ENCODE measurements at places on chromosomes 1 and 21. TPM values are rescaled to one million over a fixed set of nuclear protein-coding genes. Genes with fewer than 3 reads are reported as not detected.

DNA sequence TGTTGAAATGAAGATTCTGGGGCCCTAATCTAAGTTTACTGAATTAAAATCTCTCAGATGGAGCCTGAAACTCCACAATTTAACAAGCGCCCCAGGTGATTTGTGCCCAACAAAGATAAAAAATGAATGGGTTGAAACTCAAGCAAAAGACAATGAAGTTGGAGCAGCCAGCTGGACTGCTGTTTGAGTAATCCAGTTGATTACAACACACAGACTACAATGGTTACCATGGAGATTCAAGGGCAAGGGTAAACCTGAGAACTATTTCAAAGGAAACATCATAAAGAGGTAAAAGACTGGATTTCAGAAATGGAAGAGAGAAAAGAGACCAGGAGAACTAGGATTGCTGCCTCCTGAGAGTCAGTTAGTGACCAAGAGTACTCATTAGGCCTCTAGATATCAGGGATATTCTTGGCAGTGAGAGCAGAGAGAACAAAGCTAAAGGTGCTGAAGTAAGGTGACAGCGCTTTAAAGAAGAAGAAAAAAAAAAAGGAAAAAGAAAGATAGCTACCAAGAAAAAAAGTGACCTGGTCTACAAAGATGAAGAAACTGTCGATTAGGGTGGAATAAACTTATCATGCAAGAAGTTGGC lies 44.5 kb downstream of the LRRC53 start:
- DNase-seq, result no peak

DNA sequence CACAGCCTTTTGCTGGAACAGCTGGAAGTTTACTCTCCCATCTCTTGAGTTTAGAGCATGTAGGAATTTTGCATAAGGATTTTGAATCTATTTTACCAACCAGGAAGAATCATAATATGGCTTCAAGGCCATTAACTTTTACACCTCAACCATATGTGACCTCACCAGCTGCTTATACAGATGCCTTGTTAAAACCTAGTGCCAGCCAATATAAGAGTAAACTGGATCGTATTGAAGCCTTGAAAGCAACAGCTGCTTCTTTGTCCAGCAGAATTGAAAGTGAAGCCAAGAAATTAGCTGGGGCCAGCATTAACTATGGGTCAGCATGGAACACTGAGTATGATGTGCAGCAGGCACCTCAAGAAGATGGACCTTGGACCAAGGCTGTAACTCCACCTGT lies 65.4 kb downstream of the CEP350 start:
- no peak for DNase-seq

The CLDN14 gene
- total RNA-seq, result not detected

The OR2T11 gene
- not detected for total RNA-seq

GRCh38 chr1:214438075-214438474 lies 113.3 kb downstream of the PTPN14 start:
- DNase-seq, result no peak

DNA sequence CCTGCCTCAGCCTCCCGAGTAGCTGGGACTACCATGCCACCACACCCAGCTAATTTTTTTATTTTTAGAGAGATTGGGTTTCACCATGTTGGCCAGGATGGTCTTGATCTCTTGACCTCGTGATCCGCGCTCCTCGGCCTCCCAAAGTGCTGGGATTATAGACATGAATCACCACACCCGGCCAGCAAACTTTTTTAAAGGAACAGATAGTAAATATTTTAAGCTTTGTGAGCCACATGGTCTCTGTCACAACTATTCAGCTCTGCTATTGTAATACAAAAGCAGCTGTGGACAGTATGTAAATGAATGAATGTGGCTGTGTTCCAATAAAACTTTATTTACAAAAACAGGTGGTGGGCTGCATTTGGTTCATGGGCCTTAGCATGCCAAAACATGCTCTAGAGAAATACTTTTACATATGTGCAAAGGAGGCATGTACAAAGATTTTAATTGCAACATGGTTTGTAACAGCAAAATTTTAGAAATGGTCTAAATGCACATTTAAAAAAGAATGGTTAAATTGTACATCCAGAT lies 47.0 kb downstream of the CDCP2 start:
- DNase-seq, result no peak

- peak; percentile 5 for DNase-seq
These were observed 207.7 kb upstream of the GJB5 start for GRCh38 chr1:34547046-34547674.

- DNase-seq, result no peak
These were observed 119.8 kb downstream of the HLCS start for GRCh38 chr21:36846631-36847030.

DNA sequence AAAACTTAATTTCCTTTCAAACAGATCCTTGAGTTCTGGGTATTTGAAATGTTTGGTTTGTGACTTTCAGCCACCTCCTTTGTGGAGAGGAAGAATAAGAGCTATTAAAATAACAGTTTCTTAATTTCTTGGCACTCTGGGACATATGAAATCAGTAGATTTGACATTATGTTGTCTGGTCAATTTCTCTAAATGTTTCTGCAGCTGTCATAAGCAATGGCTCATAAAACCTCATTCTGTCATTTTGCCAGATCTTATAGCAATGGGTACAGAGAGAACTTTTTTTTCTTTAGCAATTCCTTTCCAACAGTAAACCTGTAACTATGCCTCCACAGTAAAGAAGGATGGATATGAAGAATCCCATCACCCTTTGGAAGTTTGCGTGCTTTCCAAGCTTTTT lies 52.6 kb downstream of the LAMC1 start:
- DNase-seq, result no peak

The ILDR2 gene
- 30.3 TPM for total RNA-seq

The CLCNKA gene
- not detected for total RNA-seq

GRCh38 chr1:242890192-242890741 lies 364.8 kb downstream of the CEP170 start:
- DNase-seq, result peak; percentile 52

The MYBPH gene
- total RNA-seq, result not detected

The DMRTA2 gene
- total RNA-seq, result 0.18 TPM

DNA sequence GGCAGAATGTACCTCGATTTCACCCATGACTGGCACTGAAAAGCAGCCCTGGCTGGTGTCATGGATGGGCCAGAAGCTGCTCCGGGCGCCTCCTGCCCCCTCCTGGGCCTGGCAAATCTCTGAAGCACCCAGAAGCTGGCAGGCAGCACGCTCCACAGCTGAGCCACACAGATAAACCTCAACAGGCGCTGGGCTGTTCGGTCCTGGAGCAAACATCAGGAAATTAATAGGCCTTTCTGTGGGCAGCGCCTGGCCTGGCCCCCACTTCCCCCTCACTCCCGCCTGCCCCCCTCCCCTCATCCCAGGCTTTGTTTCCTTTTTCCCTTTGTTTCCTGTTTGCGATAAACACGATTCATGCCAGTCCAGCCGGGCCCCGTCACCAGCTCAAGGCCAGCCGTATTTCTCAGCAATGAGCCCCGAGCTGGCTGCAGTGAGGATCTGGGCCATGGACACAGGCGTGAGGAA lies 20.1 kb upstream of the DISP3 start:
- no peak for DNase-seq

- no peak for DNase-seq
These were observed 383.5 kb downstream of the NTNG1 start for GRCh38 chr1:107524301-107524700.

The CSF1 gene
- 17.9 TPM for total RNA-seq

- DNase-seq, result no peak
These were observed 44.0 kb upstream of the ZC3H12A start for GRCh38 chr1:37430103-37430985.

The SELL gene
- total RNA-seq, result not detected

The LEPROT gene
- 31.0 TPM for total RNA-seq

GRCh38 chr21:36656138-36656537 lies 42.8 kb upstream of the SIM2 start:
- no peak for DNase-seq

DNA sequence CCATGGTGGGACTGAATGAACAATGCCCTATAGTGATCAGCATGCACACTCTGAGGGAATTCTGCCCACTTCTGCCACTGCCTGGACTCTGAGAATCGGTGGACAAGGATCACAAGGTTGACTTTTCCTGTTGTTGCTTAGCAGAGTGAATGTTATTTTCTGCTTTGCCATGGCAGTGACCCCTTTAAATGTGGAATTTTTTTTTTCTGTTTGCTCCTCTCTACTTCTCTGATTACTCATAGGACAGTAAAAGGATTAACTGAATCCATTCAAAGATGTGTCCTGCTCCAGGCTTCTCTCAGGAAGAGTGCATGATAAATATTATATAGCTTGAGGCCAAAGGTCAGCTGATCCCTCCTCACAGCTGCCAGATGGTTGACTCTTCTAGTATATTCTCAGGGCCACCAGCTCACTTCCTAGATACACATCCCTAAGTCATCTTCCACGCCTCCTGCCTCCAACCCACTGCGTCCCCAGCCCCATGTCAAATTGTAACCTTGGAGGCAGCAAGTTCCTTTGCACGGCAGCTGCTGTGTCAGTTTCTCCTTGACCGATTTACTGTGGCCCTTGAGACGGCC lies 74.0 kb upstream of the RALGPS2 start:
- no peak for DNase-seq

The PTCH2 gene
- total RNA-seq, result 2.0 TPM

GRCh38 chr21:28959367-28960099 lies 33.1 kb downstream of the LTN1 start:
- DNase-seq, result no peak

The FGR gene
- total RNA-seq, result not detected

- peak; percentile 71 for DNase-seq
These were observed at the start of gene ATF6 for GRCh38 chr1:161766102-161766981. TSS of gene ATF6 (plus strand) at chr1:161766320. CDS start at chr1:161766361, 41 bp downstream.

The HCRTR1 gene
- 0.23 TPM for total RNA-seq

- no peak for DNase-seq
These were observed 20.7 kb upstream of the RCC2 start for GRCh38 chr1:17460219-17460618.

DNA sequence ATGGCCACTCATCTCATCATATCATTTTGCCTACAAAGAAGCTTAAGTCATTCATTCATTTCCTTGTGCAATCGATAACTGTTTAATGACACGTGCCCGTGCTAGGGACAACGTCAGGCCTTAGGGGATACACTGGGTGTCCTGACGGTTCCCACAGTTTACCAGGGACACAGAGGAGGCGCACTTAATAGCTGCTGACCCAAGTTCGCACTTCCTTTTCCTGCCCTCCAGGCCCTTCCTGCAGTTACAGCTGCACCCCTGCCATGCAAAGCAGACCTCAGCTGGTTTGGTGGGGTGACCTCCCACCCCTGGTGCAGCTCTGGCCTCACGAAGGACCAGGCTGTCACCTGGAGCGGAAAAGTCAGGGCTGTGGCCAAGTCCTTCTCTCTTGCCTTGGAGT lies 4.2 kb downstream of the SPATA21 start:
- no peak for DNase-seq

- no peak for DNase-seq
These were observed 123.3 kb downstream of the PCNX2 start for GRCh38 chr1:233172201-233172600.

- DNase-seq, result no peak
These were observed 5.9 kb upstream of the LHX9 start for GRCh38 chr1:197911111-197911856.

The LRRC38 gene
- total RNA-seq, result not detected

GRCh38 chr21:41943851-41944250 lies 10.0 kb downstream of the C2CD2 start:
- no peak for DNase-seq

DNA sequence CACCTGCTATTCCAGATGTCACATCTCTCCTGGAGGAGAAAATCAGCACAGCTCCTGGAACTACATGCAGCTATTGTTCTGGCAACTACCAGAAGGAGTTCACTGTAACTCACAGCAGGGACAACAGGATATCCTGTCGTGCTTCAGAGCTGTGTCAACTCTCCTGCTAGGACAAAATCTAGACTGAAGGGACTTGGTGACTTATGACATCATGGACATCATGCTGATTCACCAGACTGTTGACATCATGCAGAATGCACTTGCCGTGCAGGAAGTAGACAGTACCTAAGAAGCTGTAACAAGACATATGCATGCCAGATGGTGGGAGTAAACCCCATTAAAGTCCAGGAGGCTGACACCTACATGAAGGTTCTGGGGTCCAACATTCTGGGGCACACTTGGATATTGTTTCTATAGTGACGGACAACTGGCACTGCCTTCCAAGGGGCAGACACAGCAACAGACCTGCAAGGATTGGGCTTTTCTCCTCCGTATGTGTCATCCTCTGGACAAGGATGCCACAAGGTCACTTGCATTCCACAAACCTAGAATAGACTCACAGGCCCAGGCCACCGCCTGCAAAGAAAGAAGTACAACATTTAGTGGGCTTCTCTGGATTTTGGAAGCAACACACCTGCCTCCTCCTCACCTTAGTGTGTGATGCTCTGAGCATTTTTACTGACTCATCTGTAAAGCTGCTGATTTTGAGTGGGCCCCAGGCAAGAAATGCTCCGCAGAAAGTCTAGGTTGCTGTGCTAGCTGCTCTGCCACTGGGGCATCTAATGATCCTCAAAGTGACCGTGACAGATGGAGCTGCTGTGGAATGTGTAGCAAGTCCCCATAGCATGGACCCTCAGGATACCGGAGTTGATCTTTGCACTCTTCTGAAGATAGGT lies 249.2 kb downstream of the MATN1 start:
- DNase-seq, result no peak

DNA sequence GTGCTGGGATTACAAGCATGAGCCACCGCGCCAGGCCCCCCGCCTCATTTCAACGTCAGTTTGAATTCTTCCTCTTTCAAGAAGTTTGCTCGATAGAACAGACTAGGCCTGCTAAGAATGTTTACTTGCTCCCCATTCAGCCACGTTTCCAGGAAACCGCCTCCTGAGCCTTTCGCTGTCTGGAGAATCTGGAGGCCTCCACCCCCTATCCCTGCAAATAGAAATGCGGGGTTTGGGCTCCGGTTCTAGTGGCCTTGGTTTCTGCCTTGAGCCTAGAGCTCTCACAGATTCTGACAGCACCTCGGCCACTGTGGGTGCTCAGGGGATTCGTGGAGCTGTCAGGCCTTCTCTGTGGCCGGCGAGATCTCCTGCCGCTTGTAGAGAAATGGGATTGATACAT lies 84.3 kb downstream of the UBIAD1 start:
- no peak for DNase-seq

DNA sequence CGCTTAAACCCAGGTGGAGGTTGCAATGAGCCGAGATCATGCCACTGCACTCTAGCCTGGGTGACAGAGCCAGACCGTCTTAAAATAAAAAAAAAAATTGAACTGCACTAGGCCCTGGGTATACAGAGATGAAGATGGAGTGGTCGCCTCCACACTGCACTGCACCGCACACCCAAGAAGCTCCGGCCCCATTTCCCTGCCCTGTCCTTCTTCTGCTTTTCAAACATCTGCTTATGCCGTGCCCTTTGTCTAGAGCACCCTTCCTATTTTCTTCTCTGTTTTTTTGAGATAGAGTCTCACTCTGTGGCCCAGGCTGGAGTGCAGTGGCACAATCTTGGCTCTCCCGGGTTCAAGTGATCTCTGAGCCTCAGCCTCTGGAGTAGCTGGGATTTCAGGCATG lies 17.4 kb downstream of the IQGAP3 start:
- no peak for DNase-seq

GRCh38 chr1:204408074-204408507 lies 3.5 kb downstream of the PPP1R15B start:
- DNase-seq, result no peak

The SLC9C2 gene
- total RNA-seq, result not detected

- no peak for DNase-seq
These were observed 151.7 kb downstream of the SEC16B start for GRCh38 chr1:177817937-177818875.

Measured in neural crest cell (in vitro differentiated cells).